ENCODE measurements at places on chromosomes 2 and 18. TPM values are rescaled to one million over a fixed set of nuclear protein-coding genes. Genes with fewer than 3 reads are reported as not detected.

Gene ACKR3
- total RNA-seq = not detected

Gene RAD51AP2
- not detected for total RNA-seq

- DNase-seq = no peak
Measured at GRCh38 chr18:4543711-4544110, 88.6 kb upstream of the DLGAP1 start.

- no peak for DNase-seq
Measured at GRCh38 chr2:231605607-231606091, 13.0 kb downstream of the TEX44 start.

DNA sequence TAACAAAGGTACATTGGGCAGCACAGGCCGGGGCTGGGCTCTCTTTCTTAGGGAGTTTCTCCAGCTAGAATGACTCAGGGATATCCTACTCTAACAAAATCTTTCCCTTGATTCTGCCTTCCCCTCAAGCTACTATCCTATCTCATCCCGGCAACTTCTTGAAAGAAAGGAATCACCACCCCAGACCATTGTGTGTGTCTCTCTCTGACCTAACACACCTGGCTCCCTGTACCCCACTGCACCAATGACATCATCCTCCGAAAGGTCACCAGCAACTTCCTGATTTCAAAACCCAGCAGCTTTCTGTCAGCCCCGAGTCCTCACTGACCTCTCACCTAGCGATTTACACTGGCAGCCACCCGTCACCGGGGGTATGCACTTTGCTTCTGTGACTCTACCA lies 72.1 kb upstream of the MAP4K4 start:
- peak; percentile 7 for DNase-seq
